GDM1 (cell line): ENCODE measurements at places on chromosomes 7 and 10.

GRCh38 chr7:1940402-1940786, 270.3 kb downstream of the ELFN1 start:
- DNase-seq: peak; percentile 80

- no peak for DNase-seq
Observed at GRCh38 chr7:92782236-92782635, 54.1 kb downstream of the CDK6 start.

DNA sequence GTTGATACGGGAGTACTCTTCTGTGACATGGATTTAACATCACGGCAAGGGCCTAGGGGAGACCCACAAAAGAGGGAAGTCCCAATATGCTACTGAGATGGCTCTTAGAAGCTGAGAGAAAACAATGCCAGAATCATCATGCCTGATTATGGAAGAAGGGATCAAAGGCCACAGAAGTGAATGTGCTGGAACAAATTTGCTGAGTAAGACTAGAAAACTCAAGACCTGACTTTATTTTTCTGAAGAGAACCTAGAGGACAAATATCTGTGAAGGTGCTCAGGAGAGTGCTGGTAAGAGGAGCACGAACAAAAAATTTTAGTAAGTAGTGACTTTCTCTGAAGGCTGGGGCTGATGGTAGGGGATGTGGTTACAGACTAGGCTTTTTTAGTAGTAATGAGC, 277.0 kb downstream of the ZEB1 start:
- DNase-seq: no peak

DNA sequence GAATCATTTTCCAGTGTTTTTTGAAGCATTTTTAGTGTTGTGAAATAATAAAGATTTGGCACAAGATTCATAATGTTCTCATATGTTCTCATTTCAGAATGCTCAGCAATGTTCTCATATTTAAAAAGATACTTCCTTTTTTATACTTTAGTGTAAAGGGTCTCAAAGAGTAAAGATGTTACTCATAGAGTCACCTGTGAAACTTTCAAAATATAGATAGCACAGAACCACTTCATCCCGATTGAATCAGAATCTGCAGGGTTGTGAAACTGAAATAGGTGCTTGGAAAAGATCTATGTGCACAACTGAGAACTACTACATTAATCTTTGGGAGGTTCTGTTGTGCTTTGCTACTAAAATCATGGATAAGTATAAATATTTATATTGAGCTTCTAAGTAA, 144.7 kb downstream of the MDFIC start:
- no peak for DNase-seq

DNA sequence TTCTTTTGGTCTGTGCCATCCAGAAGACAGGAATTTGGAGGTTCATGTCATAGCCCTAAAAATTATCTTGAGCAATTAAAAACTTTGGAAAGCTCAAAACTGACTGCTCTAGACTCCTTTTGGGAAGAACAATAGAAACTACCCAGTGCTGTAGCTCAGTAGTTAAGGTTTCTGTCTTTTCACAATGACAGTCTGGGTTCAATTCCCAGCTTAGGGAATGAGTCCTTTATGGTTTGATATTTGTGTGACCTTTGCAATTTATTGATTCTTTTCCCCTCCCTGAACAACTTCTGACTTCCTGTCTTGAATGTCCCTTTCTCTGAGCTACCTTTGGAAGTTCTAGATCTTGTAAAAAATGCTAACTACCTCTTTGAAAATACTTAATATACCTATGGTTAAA, 603.3 kb upstream of the IGFBP3 start:
- DNase-seq: no peak

DNA sequence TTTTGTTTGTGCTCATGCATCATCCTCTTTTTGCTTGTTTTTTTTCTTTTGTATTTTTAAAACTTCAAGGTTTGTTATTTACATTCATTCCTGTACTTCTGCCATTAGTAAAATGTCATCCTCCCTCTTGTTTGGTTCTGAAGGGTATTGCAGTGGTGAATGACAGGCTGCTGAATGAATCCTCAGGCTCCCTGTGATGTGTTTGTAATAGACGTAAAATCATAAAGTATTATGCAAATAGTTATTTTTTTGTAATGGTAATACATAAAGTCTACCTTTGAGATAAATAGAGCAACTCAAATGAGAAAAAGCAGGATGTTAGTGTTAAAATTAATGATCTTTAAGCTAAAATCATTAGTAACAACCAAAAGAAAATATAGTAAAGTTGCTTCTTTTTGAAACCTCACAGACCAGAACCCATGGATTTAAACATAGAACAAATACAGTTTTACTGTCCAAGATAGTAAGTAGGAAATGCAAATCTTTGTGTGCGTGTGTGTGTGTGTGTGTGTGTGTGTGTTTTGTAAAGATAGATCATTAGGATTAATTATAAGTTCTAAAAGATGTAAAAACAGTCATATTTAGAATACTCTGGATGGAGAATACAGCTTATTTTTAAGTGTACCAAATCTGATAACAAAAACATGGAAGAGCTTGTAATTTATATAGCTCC, 4.5 kb downstream of the GLCCI1 start:
- no peak for DNase-seq

DNA sequence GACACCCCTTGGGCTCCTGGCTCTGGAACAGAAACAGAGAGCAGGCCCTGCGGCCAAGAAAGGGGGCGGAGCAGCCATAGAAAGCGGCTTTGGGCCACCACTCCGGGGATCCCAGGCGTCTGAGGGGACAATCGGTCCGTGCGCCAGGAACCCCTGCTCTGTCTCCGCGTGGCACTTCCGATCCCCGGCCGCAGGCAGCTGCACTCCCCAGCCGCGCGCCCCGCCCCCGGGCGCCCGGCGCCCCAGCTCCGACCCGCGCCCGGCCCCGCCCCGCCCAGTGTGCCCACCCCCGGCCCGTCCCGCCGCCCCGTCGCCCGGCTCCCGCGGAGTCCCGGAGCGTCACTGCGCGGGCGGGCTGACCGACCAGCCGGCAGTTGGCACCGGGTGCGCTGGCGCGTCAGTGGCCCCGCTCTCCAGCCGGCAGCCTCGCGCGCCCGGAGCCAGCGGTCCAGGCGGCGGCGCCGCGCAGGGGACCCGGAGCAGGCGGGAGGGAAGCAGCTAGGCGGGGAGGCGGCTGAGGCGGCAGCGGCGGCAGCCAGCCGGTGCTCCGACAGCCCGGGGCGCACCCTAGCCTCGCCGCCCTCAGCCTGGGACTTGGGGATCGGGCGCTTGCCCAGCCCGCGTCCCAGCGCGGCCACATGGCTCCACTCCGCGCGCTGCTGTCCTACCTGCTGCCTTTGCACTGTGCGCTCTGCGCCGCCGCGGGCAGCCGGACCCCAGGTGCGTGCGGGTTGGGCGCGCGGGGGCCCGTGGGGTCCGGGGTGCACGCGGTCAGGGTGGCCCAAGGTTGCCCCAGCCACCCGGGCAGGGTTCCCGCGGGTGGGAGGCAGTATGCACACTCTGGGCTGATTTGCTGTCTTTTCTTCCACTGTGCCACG, at the start of gene ADAMTS14:
Gene ADAMTS14, plus strand, starts transcription at position 342 of the 878 bp plus-strand sequence. Its CDS starts 297 bp downstream, at position 639.
- DNase-seq: no peak

DNA sequence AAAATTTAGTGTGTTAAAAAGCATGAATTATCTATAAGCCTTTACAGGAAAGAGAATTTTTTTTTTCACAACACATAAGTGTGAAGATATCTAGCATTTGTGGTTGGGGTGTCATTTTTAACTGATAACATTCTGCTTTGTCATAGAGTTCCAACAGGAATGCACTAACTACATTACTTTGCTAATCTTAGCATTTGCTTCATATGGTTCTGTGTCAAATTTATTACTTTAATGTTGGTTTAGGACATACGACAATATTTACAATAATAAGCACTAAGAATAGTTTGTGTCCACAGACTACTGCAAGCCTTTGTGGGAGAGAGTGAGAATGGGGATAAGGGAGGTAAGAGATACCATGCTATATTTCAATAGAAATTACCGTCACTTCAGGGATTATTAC, 40.6 kb upstream of the MAGI2 start:
- DNase-seq: no peak
